ENCODE measurements at places on chromosomes 11 and 22.

- no peak for DNase-seq
Measured at GRCh38 chr11:118870396-118871343, 13.0 kb upstream of the CXCR5 start.

- DNase-seq = no peak
Measured at GRCh38 chr11:115321605-115322289, 182.5 kb downstream of the CADM1 start.

DNA sequence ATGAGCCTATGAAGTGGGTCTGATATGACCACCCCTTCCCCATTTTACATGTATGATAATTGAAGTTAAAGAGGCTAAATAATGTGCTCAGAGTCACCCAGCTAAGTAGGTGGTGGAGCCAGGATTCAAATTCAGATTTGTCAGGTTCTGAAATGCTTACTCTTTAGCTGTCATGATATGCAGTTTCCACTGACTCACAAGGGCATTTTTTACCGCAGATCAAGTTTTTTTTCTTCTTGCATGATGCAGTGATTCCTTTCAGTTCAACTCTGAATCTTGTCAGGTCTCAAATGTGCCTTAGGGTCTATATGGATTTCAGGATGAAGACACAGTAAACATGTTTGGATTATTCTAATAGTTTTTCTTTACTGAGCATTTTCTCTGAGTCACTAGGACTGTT lies 12.6 kb upstream of the TRIM44 start:
- no peak for DNase-seq

DNA sequence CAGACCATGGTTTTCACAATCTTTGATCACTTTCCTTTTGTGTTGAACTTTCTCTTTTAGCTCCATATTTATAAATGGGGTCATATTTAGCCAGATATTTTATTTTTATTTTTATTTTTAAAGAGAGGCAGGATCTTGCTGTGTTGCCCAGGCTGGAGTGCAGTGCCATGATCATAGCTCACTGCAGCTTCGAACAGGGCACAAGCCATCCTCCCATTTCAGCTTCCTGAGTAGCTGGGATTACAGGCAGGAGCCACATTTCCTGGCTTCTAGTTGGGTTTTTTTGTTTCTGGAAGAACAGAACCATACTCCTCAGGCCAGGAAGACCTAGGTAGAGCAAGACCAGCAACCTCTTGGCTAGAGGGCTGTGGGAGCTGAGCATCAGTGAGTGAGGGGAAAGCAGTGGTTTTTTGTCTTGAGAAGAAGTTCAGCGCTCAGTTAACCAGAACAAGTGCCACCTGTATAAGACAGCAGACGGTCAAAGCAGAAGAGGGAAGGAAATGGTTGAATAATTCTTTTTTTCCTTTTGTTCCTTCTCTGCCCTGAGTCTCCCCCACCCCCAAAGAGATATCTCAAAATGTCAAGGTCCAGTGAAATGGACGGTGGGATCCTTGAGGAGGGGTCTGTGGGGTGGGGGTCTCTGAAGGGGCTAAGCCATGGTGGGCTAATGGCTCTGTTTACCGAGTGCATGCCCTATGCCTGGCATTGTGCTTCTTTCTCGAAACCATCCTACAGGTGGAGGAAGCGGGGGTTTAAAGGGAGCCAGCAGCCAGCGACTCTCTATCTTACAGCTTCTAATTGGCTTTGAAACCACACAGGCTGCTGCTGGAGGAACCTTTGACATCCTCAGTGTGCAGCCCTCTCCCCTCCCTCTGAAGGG lies 63.0 kb downstream of the PTPRJ start:
- DNase-seq = no peak

DNA sequence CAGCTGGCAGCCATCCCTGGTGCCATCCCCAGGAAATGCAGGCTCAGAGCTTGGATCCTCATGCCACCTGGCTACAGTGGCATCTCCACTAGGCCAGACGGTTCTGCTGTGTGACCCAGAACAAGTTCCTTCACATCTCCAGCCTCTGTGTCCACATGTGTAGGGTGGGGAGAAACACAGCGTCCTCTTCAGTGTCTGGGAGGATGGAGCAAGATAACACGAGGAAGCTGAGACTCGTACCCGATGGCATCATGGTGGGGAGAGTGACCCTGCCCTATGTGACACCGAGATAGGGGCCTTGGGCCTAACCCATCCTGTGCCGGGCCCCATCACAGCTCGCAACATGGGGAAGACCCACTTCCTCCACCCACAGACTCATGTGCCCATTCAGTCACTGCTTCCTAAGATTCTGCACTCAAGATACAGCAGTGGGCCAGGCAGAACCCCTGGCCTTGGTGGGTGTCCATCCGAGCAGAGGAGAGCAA lies 78.5 kb downstream of the MORC2 start:
- DNase-seq = no peak

GRCh38 chr11:127805771-127806170 lies 781.6 kb downstream of the ETS1 start:
- no peak for DNase-seq

GRCh38 chr11:72363112-72363511 lies 71.2 kb downstream of the CLPB start:
- no peak for DNase-seq

GRCh38 chr22:23789121-23789520 lies 2.4 kb downstream of the SMARCB1 start:
- DNase-seq = no peak

DNA sequence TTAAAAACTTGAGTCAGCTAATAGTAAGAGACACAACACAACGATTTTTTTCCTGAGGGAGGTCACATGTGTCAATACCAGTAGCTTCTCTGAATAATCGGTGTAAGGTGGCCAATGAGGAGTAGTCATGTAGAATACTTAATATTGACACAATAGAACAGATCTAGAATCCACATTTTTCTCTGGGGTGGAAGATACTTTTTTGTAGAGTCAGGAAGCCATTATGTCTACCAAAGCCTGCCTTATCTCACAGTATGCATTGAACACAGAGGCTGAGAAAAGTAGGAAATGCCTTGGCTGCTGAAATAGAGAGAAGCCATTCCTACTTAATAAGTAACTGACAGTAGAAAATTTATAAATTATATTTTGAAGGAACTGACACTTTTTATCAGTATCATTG lies 725.0 kb downstream of the METTL15 start:
- DNase-seq = no peak

- DNase-seq = no peak
Measured at GRCh38 chr11:75800136-75800675, 14.8 kb upstream of the UVRAG start.

DNA sequence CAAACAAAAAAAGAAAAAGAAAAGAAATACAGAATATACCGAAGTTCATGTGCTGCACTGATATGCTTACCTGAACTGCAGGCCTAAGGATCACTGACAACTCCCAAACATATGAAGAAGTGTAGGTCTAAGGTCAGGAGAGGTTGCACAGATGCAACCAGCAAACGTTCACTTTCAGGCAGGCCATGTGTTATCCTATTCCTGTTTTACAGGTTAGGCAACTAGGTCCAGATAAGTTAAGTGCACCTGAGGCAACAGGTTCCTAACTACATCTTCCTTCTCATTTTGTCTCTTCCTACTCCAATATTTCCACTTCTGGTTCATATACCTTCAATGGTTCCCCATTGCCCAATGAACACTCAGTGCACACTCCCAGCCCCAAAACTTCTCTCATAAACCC lies 15.1 kb downstream of the PI4KA start:
- DNase-seq = no peak

GRCh38 chr11:7604331-7604955 lies 68.9 kb downstream of the CYB5R2 start:
- DNase-seq = no peak

DNA sequence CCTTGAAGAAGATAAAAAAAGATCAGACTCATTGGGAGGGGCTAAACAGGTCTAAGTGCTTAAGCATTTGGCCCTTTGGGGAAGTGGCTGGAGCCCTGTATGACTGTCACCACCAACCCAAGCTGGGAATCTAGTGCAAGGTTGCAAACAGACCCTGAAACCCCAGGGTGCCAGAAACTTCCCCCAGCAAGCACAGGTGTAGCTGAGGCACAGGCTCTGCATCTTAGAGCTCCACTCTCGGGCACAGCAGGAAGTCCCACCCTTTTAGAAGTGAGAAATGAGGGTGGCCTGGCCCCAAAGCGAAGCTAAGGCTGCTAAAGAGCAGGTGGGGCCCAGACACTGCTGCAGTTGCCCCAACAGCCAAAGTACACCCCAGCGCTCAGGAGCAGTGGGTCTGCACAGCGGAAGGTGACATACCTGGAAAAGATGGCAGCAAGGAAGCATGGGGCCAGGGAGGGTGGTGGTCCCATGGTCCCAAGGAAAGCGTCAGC lies 5.8 kb upstream of the KDM2A start:
- no peak for DNase-seq

DNA sequence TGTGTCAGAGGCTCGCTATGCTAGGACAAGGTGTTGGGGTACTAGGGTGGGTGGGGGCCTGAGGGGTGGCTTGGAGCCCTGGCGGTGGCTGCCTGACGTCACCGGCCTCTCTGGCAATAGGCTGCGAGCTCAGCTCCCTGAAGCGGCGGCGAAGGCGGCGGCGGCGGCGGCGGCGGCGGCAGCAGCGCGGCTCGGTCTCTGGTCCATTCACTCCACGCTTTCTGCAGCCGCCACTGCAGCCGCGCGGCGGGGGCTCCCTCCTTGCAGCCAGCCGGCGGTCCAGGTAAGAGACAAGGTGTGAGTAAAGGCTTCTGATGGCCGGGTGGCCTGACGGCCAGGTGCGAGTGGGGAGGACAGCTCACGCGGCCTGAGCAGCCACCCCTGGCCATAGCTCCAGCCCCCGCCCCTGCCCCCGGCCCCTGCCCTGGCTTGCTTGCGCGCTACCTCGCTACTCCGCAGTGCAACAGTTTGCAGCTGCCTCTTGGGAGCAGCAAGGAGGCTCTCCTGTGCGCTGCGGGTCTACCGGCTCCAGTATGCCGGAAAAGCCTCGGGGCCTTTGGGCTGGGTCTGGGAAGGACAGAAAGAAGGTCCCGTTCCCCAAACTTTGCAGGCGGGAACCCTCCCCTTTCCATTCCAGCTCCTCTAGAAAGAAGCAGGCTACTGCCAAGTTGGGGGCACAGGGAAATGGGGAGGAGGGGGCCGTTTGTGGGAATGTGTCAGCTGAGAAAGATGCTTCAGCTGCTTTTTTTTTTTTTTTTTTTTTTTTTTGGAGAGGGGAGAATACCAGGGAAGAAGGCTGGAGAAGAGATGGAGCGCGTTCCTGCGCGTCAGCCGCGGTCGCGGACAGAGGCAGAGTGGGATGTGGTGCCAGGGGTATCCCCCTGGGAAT lies at the start of gene C11orf87:
TSS of gene C11orf87 (plus strand) at position 210 of the 889 bp plus-strand sequence. CDS start 1,444 bp downstream, outside the sequence.
- no peak for DNase-seq

DNA sequence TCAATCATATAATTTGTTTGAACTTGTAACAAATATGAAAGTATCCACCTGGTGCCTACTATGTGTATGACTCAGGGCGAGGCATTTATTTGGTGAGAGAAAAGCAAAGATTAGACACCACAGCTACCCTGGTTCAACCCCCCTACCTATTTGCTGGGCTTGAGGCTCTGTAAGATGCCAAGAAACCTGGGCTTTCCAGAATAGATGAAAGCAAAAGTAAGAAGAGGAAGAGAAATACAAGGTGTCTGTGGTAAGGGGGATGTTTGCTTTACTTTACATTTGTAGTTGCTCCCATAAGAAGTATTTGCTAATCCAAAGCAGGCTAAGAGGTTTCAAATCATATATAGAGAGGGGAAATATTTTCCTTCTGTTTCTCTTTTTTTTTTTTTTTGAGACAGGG lies 61.7 kb downstream of the DDI1 start:
- DNase-seq = no peak

DNA sequence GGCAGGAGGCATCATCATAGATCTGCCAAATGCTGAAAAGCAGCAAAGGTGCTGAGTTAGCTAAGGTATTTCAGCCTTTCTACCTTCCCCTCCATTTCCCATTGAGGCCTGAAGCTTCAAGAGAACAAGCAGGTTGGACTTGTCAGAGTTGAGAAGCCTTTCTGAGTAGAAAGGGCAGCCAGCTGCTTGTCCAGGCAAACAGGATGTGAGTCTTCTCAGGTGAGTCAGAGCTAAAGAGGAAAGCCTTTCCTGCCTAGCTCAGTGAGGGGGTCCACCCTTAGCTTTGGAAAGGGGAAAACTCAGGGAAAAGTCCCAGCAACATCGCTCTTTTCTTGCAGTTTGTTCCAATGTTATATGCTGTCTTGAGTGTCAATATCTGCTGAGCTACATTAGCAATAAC lies 13.2 kb upstream of the MPZL2 start:
- DNase-seq = no peak

DNA sequence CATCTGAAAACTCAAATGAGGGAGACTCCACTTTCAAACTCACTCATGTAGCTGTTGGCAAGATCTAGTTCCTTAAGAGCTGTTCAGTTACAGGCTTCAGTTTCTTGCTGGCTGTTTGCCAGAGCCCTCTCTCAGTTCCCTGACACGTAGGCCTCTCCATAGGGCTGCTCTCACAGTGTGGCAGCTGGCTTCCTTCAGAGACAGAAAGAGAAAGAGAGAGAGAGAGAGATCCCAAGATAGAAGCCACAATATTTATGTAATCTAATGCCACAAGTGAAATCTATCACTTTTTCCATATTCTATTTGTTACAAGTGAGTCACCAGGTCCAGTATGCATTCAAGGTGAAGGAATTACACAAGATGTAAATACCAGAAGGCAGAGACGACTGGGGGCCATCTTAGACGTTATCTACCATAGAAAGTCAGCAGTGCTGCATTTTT lies 168.8 kb downstream of the RCN1 start:
- no peak for DNase-seq

Measured in NCI-H1048 (cell line).